HS-5 (cell line): ENCODE measurements at places on chromosomes 3 and 15.
A peak's percentile ranks its signal among the peaks of the same experiment; 100 is the strongest.

DNA sequence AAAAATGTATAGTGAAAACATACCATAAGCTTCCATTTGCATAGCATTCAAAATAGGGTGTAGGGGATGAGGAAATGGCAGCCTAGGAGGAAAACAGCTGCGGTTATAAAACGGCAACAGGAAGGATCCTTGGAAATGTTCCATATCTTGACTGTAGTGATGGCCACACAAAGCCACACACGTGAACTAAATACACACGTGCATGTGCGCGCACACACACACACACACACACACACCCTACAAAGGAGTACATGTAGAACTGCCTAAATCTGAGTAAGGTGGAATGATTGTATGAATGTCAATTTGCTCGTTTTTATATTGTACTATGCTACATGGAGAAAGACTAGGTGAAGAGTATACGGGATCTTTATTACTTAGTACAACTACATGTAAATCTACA, 3.9 kb upstream of the IREB2 start:
- no peak for DNase-seq

DNA sequence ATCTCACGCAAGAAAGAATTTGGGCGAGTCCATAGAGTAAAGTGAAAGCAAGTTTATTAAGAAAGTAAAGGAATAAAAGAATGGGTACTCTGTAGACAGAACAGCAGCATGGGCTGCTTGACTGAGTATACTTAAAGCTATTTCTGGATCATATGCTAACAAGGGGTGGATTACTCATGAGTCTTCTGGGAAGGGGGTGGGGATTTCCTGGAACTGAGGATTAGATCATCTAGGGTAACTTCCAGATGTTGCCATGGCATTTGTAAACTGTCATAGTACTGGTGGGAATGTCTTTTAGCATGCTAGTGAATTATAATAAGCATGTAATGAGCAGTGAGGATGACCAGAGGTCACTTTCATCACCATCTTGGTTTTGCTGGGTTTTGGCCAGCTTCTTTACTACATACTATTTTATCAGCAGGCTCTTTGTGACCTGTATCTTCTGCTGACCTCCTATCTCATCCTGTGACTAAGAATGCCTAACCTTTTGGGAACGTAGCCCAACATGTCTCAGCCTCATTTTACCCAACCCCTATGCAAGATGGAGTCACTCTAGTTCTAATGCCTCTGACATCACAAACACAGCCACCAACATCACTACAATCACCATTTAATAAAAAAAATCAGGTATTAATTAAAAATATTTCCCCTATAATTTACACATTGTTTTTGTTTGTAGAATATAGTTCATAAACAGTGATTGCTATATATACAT, 890.7 kb upstream of the EPHA6 start:
- DNase-seq: peak; percentile 94

DNA sequence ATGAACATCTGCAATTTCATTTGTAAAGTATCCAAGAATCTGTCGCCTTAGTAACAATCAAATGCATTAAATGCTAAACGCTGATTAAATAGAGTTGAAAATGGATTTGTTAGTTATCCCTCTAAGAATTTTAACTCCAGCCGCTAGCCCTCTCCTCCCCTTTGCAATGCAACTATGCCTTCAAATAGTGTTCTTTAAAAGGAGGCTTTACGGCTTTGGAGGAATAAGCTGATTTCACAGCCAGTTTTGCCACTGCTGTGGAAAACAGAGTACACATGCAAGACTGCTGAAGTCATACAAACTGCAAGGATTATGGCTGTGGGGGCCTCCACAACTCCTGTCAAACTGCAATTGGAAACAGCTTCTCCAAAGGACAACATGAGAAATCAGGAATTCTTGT, 89.2 kb downstream of the CERS3 start:
- DNase-seq: no peak

- no peak for DNase-seq
These were observed 23.5 kb upstream of the TSC22D2 start for GRCh38 chr3:150384296-150385212.

GRCh38 chr3:123818324-123818920, 65.7 kb downstream of the MYLK start:
- DNase-seq: no peak

DNA sequence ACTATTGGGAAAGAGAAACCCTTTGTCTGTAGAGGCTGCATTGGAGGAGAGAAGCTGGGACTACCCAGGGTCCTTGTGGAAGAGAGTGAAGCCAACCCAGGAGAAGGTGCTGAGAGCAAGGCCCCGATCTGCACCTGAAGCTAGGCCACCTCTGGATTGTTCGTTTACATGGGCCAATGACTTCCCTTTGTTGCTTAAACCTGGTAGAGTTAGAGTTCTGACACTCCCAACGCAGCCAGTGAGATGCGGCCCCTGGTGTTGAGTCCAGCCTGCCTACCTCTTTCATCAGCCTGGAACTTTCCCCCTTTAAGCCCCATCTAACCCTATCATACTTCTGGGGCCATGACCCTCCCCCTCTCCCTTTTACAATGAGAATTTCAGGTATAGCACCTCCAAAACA, 30.8 kb downstream of the CCDC13 start:
- DNase-seq: no peak

- DNase-seq: no peak
These were observed 53.0 kb downstream of the CHSY1 start for GRCh38 chr15:101198800-101199199.

GRCh38 chr15:89812011-89812846, 2.4 kb downstream of the ANPEP start:
- DNase-seq: no peak

- peak; percentile 91 for DNase-seq
These were observed 53.9 kb upstream of the ACKR4 start for GRCh38 chr3:132543011-132543739.

GRCh38 chr3:21777821-21778220, 26.8 kb upstream of the ZNF385D start:
- no peak for DNase-seq

- DNase-seq: no peak
These were observed 14.7 kb upstream of the SECISBP2L start for GRCh38 chr15:49060710-49061495.

DNA sequence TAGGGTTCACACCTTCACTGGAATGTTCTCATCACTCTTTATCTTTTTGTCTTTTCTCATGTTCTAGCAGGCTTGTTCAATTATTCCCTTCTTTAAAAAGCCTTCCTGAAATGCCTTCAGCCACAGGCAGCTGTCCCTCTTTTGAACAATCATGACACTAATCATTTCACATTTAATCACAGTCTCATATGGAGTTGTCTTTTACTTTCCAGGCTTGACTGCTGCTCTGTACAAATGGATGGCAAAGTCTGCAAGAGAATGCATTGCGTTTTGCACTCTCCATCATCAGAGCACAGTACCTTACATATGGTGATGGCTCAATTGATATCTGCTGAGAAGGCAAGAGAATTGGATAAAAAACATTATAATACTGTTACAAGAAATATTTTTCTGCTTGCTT, 529.8 kb downstream of the DIPK2A start:
- DNase-seq: no peak

- no peak for DNase-seq
These were observed 2.0 kb downstream of the C2CD4A start for GRCh38 chr15:62068810-62069167.

GRCh38 chr15:47781527-47781926, 64.2 kb downstream of the SEMA6D start:
- DNase-seq: no peak

- no peak for DNase-seq
These were observed 95.4 kb upstream of the KLHL25 start for GRCh38 chr15:85889956-85890619.

- no peak for DNase-seq
These were observed 21.8 kb upstream of the EDEM1 start for GRCh38 chr3:5165698-5166097.

GRCh38 chr3:72274493-72275330, 489.8 kb upstream of the PROK2 start:
- DNase-seq: peak; percentile 46

DNA sequence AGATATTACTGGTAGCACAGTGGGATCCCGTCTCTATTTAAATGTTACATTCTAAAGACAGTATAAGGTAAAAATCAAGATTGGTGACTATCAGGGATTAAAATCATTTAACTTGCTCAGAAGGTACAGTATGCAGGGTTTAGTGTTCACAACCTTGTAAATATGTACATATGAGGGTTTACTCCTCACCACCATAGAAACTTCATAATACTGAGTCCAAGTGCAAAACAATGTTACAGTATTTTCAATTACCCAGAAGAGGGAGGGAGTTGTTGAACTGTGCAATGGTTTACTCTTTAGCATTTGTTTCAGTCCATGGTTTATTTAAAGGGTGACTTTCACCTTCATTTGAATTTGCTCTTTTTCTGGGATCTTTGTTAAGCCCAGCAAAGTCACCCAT, 165.1 kb downstream of the ZNF621 start:
- DNase-seq: no peak

- no peak for DNase-seq
These were observed 842 bp downstream of the PCCB start for GRCh38 chr3:136250903-136251460.

DNA sequence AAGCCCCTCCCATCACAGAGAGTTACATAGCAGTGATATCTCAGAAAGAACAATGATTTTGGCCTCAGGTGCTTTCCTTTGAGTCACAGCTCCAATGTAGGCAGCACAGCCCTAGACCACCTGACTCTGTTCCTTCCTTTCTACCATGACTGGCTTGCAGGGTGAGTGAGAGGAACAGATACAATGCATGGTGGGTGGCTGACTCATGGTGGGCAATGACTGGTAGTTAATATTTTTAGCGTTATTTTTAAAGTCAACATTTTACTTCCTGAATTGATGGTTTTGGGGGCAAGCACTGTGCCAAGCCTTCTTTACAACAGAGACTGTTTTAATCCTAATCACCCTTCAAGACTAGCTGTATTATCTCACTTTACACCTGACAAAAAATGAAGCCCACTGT, 32.8 kb upstream of the ST3GAL6 start:
- DNase-seq: no peak

DNA sequence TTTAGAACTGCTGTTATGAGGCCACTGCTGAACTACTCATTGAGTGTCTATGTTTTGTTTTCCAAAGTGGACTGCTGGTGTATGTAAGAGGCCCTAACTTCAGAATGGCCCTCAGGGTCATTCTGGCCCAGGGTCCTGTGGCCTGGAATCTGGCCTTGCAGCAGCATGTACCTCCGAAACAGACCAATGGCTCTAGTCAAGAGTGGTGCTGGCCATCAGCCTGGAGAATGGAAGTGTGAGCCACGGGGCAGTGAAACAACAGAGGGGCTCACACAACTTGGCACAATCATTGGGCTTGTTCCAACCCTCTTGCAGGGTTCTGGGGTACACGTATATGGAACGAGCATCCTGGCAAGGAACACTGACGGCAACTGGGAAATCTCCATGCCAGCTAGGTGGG, 40.5 kb downstream of the SCN5A start:
- DNase-seq: no peak

DNA sequence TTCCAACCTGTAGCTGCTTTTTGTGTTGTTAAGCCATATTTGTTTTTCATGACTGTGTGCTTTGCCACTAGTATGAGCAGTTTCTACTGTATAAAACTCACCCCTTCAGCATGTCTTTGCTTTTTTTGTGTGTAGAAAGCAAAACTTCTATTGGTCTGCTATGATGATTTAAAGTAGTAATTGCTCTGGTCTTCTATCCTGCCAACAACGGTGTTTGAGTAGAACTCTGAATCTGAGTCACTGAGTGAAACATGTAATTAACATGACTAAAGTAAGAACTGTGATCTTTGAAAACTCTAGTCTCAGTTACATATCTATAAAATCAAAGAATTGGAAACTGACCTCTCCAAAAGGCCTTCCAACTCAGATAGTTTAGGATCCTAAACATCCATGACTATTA, 133.6 kb downstream of the TPRG1 start:
- no peak for DNase-seq

GRCh38 chr15:36808411-36809160, 229.2 kb downstream of the CDIN1 start:
- no peak for DNase-seq

- no peak for DNase-seq
These were observed 79.9 kb upstream of the NEO1 start for GRCh38 chr15:72972362-72972761.
